ENCODE measurements at places on chromosomes 1 and 21.

DNA sequence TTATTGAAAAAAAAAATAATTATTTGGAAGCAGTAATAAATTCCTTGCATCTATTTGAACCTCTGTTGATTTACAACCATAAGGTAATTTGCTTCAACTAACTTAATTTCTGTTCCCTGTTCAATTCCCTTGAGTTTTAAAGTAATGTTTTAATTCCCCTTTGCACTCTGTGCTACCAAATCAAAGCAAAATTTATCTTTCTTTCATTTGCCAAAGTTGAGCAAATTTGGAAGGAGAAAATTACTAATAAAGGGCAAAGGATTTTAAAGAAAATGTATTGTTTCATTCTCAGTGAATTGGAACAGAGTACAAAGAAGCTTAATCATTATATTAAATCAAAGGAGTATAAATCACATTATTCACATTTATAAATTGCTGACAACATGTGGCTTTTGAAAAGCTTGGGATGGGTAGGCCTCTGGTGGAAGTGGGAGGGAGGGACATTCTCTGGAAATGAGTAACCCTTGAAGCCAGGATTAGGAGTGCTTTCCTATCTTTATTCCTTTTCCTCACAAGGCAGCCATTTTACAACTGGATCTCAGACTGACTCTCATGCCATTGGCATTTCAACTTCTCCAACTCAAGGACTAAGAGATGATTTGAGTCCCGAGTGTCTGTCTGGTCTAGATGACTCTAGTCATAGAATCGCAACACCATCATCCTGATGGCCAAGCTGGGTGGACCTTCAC lies 331.6 kb upstream of the DUSP10 start:
- DNase-seq, result no peak

DNA sequence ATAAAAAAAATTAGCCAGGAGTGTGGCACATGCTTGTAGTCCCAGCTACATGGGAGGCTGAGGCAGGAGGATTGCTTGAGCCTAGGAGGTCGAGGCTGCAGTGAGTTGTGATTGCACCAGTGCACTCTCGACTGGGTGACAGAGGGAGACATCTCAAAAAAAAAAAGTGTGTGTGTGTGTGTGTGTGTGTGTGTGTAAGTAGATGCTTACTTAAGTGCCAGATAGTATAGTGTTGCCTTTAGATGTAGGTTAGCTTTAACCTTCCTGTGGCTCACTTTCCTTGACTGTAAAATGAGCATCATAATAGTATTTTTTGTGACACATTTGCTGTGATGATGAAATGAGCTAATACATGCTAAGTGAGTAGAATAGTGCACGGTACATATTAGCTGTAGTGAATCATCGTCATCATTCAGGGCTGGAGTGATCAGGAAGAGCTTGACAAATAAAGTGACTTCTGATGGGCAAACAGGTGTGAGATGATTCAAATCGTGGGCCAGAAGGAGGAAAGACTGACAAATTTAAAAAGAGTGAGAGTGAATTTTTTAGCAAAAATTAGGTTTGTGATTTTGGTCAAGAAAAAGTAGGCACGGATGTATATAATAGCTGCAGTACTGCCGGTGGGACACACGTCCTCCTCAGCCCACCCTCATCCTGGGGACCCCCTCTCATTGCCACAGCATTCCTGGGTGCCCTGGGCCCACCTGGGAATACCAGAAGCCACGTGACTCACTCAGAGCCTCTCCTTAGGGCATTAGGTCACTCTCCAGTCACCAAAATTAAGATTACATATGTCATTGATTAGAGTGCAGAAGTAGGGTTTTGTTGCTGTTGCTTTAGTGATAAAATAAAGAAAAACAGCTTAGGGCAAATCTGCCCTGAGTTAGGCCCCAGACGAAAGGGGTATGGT lies 33.9 kb downstream of the EIF2D start:
- peak; percentile 15 for DNase-seq

DNA sequence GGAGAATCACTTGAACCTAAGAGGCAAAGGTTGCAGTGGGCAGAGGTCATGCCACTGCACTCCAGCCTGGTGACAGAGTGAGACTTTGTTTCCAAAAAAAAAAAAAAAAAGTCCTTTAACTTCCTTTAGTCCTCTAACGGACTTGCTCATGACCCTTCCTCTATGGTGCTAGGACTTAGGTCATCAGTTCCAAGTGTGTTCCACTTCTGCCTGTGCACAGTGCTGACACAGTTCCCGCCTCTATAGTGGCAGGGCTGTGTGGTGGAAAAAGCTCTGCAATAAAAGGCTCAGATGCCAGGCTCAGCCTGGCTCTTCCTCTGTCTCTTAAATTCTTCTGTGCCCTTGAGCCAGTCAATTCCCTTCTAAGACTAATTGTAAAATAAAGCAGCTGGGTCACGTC lies 22.0 kb downstream of the CC2D1B start:
- DNase-seq, result no peak

DNA sequence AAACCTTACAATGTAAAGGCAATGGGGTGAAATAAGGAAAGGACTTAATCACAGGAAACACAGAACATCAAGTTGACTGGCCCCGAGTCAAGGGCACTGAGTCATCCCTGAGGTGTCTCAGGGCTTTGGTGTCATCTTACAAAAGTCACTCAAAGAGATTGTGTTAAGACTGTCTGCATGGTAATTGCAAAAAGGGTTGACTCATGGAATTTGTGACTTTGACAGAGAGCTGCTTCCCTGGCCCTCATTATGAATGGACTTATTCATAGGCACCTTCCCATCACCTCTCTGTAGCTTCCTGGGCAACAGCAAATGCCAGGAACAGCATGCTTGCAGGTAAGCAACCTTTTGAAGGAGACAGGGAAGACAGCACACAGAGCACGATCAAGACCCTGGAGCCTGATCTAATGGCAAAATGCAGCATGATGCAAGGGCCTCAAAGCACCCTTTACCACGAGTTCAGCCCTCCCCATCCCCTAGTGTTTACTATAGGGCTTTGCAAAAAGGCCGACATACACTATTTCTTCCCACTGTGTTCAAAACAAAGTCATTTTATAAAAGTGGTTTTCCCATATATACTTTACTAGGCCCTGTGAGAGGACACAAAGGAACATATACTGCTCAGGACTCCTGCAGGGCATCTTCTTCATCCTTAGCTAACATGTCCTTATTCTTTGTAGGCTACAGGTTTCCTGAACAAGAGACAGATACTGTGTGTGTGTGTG lies 17.1 kb downstream of the ZP4 start:
- no peak for DNase-seq

GRCh38 chr1:64934115-64934877 lies 32.1 kb downstream of the JAK1 start:
- no peak for DNase-seq

DNA sequence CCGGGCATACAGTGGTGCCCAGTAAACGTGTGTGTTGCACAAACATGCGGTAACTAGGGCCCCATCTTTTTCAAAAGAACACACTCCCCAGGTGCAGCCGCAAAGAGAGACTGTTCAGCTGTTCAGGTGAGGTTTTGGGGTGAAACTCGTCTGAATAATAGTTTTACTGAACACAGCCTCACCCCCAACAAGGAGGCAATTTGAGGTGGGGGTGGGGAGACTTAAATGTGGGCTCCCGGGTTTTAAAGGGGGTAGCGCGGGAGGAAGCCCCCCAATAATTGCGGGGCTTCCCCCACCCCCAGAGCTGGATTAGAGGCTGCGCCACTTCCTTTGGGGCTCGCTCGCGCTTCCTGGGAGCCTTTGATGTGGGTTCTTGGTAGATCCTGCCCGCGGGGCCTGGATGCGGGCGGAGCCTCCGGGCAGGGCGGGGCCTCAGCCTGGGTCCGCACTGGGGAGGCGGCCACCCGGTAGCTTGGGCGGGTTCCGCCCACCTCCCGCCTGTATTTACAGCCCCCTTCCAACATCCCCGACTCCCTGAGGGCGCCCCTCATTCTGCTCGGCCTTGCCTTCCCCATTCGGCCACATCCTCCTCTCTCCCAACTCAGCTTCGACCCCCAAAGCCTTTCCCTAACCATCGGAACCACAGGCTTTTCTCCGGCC lies 6.4 kb upstream of the EPHA2 start:
- no peak for DNase-seq

- no peak for DNase-seq
Observed at GRCh38 chr21:46152927-46153246, 2.5 kb downstream of the FTCD start.

All from NCI-H774 (cell line).